ENCODE measurements at places on chromosomes 5 and 9. TPM values are rescaled to one million over a fixed set of nuclear protein-coding genes. Genes with fewer than 3 reads are reported as not detected.

DNA sequence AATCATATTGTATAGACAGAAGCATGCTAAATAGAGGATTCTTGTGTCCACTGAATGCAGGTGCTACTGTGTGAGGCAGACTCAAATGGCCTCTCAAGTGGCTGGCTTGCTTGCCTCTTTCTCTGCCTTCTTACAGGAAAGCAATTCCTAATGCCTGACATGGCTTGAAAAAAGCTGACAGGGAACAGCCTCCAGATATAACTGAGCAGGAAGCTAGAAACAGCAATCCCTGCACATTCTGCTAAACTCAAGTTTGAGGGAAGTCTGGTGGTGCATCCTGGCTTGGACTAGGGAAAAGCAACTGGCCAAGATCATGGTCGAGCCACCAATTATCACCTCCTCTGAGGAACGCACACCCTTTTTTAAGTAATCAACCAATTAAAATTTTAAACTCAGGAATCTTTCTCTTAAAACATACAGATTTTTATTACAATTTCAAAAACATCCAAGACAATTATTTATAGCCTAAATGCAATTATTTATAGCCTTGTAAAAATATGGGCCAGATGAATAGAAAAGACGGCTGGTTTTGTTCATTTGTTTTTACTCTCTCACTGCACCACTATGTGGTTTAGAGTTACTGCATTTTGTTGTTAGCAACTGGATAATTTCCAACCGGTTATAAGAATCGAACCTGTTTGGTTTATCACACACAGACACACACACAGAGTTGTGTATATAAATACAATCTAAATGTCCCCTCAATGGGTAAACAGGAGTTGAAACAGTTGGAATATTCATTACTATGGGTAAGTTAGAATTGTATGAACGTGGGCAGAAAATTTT lies 290.9 kb upstream of the ANKRD55 start:
- no peak for DNase-seq

DNA sequence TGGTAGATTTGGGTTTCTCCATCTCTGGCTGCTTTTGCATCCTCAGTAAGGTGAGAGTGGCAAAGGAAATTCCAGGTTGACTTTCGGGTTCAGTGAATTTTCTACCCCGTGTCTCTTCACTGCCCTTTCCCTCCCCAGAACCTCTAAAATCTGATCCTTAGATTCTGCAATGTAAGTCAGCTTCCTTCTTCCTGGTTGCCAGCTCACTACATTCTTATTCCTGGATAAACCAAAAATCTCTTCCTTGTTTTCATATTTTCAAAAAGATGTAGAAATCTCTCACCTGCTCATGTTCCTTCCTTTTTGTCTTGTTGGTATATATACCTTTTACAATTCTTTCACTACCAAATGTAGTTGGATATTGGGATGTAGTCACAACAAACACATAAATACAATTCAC lies 145.8 kb downstream of the TMC1 start:
- DNase-seq: no peak

DNA sequence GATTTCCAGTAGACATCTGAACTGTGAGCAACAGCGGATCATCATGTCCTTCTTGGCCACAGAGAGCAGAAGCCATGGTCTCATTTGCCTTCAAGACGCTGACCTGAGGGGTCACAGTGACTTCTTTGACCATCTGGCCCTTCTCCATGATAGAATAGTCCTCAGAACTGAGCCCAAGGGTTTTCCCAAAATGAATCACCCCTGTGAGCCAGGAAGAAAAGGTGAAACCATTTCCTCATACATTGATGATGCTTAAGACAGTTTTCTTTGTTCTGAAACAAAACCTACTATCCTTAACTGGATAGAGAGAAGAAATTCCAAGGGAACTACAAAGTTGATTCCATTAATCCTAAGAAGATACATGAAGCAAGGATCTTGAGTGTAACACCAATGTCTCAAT lies 503.9 kb downstream of the CTNND2 start:
- DNase-seq: no peak

- DNase-seq: no peak
Measured at GRCh38 chr5:25029004-25029403, 384.2 kb upstream of the CDH10 start.

TAF1L gene
- 0.03 TPM for total RNA-seq

All from mucosa of gallbladder (tissue), 1 donor.